ENCODE measurements at places on chromosomes 11 and 22.

GRCh38 chr11:12213883-12214282 lies 103.5 kb downstream of the MICAL2 start:
- no peak for DNase-seq

GRCh38 chr11:133553885-133554740 lies 21.8 kb upstream of the OPCML start:
- DNase-seq: no peak

GRCh38 chr11:94964934-94965333 lies 8.4 kb downstream of the CWC15 start:
- DNase-seq: no peak

DNA sequence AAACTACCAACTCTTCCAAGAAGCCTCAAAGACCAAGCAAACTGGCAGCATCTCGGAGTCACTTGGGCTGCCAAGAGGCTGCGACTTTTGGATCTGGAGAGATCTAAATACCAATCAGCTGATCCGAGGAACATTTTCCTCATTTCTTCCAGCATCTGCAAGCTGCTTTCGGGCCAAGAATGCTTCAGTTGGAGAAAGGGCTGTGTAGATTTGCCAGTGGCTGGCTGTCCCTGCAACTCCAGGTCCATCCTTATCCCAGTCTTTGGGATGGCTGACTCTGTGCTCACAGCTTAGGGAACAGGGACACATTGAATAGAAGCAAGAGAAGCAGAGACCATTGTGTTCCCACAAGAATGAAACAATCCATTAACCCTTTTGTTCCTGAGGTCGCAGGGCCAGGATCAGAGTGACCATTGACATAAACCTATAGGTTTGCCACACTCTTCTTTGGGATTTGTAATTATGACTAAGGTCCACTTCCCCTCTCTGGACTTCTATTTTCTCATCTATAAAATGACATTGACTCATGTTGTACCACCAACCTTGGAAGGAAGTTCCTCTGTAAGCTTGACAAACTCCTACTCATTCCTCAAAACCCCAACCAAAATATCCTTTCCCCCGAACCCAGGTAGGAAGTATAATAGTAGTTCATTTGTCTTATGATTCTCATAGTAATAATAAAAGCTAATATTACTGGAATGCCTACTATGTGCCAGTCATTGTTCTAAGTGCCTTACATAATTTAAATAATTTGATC lies 340.8 kb downstream of the MN1 start:
- no peak for DNase-seq

DNA sequence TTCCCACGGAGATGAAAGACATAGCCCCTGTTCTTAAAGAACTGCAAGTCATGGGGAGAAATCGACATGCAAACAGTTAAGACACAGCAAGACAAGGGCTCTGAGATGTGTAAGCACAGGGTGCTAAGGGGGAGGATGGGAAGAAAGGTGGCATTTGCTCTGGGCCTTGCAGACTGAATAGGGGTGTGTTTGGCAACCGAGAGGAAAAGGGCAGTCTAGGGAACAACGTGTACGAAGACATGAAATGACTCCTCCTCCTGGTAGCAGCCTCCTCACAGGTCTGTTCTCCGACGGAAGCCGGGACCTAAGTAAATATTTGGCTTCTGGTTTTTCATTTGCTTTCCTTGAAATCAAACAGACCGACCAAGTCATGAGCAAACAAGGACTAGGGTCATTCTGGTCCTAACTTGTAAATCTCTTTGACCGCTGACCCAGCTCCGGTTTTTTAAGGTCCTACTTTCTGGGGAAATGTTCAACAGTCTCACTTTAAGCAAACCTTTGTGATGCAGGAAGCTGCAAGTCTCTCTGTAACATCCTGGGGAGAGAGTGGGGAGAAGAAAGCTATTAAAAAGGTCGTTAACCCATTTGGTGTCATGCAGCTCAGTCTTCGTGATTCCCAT lies 19.7 kb downstream of the NNMT start:
- peak; percentile 3 for DNase-seq

- no peak for DNase-seq
These were observed 25.3 kb upstream of the PRR5 start for GRCh38 chr22:44676441-44677352.

GRCh38 chr22:41775976-41776375 lies 24.5 kb upstream of the CCDC134 start:
- DNase-seq: no peak

DNA sequence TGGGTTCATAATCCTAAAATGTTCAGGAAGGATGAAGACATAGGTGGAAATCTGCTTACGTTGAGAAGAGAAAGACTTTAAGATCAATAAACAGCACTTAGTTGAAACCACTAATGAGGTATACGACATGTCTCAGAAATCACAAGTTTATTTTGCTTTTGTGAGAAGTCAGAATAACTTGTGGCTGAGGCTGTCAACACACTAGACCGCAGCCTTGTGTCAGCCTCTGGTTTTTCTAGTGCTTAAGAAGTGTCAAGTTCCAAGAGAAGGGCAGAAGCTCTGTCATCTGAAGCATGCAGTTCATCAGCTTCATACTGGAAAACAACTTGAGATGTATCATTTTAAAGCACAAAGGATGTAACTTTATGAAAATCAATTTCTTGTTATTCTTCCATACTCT lies 420.9 kb downstream of the METTL15 start:
- DNase-seq: no peak

DNA sequence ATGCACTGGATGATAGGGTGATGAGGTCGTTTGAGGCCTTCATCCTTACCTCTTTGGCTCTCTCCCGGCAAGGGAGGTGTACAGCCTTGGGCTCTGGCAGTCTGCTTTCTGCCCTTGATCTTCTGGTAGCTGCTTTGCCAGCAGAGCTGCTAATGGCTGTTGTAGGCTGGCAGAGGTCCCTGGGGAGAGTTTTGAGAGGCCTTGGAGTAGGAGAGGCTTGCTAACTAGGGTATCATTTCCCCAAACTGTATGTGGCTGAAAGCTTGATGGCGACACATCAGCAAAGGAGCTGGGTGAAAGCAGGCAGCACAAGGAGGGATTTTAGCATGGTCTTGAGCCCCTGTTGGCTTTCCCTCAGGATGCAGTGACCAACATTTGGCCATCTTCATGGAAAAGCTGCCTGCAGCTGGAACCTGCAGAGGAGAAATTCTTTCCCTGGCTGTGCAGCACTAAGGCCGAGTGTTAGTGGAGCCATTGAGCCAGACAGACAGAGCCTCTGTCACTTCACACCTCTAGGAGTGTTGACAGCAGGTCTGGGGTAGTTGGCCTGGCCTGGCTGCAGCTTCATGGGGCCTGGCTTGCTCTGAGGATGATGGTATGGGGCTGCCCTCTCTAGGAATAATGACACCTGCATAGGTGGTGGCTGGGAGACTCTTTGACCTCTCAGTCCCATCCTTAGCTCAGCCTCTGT lies 3.5 kb upstream of the AMPD3 start:
- DNase-seq: no peak

DNA sequence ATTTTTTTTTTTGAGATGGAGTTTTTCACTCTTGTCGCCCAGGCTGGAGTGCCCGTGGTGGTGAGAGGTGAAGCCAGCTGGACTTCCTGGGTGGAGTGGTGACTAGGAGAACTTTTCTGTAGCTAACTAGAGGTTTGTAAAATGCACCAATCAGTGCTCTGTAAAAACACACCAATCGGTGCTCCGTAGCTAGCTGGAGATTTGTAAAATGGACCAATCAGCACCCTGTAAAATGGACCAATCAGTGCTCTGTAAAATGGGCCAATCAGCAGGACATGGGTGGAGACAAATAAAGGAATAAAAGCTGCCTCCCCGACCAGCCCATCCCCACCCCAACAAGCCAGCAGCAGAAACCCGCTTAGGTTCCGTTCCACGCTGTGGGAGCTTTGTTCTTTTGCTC lies 4.4 kb upstream of the RAPSN start:
- DNase-seq: no peak

DNA sequence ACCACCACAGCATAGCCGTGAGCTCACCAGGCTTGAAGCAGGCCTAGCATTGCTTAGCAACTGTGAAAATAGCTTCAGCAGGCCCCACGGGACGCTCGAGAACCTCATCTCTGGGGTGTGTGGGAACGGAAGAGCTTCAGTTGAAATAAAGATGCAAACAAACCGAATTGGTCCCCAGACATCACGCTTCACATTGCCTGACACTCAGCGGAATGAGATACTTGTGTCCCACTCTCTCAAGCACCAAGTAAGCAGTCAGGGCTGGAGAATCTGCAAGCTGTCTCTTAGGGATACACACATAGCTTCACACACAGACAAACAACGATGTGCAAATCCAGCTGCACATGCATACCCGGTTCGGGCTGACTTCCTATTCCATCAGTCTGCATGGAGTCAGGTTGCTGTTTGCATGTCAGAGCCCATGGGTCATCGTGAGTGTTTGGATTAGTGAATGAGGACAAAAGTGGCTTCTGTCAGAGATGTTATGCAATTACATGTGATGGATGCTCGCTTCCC lies 205.7 kb downstream of the SNX19 start:
- DNase-seq: no peak

DNA sequence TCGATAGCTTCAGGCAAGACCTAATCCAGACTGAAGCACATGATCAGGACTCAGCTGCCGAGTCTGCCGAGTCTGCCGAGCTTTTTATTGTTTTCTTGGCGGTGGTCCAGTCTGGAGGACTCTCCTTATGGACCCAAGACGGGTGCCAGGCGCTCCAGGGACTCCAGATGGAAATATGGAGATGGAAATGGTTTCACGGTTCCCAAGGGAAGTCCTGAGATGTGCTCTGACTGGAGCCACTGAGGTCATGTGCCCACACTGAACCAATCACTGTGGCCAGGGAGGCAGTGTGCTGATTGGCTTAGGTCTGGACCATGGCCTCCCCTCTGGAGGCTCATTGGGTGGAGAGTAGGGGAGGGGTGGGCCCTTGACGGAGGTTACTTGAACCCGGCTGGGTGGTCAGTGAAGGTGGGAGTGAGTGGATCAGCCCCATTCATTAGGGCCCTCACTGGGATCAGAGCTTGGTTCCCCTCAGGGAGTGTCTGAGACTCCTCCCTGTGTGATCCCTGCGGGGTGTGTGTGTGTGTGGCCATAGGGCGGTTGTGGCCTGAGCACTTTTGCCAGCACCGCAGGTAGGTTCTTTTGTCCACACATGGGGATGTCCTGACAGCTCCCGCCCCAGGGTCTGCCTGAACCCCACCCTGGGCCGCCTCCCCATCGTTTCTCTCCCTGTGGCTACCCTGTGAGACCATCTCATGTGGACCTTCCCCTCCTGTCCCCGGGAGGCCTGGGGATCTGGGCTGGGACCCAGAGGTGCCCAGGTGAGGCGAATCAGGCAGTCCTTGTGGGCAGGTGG lies 14.0 kb downstream of the RPS6KA4 start:
- no peak for DNase-seq

GRCh38 chr11:92482492-92483060 lies 258.0 kb downstream of the FAT3 start:
- no peak for DNase-seq

- DNase-seq: no peak
These were observed 48.0 kb upstream of the NARS2 start for GRCh38 chr11:78622666-78623065.

DNA sequence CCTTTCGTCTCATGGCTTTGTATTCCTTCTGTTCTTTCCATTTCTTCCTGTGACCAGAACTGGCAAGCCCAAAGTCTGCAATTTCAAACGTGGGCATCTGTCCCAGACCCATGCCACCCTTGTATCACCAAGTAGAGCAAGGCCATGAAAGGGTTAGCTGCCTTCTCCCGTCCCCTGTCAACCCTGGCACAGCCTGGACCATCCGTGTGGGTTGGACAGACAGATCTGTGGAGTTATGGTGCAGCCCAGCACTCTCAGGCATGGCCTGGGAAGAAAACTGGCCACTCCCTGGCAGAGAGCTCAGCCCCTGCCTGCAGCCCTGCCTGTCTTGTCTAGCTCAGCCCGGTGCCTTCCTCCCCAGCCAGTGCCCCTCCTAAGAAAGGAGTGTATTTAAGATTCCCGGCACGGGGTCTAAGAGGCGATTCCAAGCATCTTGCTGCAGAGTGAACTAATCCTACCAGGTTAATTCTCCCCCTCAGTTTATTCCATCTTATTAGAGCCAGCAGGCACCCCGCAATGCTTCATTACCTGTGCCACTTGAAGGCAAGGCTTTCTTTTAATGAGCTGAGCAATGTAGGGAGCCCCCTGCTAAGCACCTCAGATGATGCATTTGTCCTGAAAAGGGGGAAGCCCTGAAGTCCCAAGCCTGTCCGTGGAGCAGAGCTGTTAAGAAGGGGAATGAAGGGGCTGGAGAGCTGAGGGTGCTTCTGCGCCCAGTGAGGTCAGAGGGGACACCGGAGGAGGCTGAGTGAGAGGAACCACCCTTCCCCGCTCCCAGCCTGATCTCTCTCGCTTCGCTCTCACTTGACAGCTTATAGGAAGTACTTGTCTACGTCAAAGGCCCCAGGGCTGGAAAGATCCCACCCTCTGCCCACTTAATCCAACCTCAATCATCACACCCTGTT lies 130.6 kb downstream of the SPATA19 start:
- DNase-seq: no peak

DNA sequence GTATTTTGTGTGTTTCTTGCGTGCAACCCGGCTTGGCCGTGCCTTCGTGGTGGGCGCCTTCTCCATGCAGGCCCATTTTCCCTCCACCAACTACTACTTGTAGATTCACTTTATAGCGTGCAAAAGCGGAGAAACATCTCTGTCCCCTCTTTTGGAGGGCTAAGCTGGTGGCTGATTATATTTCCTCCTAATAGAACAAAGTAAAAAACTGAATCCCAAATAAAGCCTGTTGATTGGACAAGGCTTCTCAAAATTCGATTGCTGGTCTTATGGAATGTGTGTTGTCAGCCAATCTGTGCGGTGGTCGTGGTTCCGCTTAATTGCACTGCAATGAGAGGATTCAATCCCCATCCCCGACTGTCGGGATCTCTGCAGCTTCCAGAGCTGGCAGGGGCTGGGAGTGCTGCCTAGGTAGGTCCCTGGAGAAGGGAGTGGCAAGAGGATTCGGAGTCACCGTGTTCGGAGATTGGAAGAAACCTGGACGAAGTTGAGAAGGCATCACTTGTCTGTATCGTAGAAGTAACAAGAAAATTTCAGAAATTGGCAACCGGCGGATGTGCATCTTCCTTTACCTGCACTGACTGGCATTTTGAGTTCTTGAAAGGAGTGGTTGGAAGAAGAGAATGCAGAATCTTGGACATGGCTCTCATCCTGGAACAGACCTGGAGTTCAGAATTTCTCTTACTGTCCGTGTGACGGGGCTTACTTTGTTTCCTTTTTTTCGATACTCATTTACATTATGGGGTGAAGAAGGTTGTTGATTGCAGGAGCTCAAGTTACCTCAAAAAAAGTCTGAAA lies 1.1 kb downstream of the HMGXB4 start:
- DNase-seq: no peak
